IMR-90 (cell line): ENCODE measurements at places on chromosomes 3 and 15. TPM values are rescaled to one million over a fixed set of nuclear protein-coding genes. Genes with fewer than 3 reads are reported as not detected.

DNA sequence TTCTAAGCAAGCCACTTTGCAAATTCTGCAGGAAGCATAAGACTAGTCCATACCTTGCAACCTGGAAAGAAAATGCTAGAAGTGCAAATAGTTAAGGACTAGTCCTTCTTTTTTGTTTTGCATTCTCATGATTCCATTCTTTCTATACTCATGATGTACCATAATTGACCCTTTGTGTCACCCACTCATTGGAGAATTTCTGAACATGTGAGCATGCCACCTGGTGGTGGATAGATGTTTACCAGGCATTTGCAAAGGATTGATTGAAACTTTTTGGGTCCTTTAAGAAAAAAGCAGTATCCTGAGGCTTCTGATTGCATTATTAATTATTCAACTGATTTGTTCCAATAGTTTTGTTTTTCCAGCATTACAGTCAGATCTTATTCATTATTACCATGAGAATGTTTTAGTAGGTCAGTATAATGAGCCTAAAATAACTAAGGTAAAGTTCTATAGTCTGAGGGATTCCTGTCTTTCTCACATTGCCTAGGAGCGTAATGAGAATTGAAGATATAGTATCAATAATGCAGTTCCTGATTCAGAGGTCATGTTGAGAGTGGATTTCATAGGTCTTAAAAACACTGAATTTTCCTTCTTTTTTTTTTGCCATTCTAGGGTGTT lies 20.2 kb upstream of the DIPK2A start:
- H3K27ac ChIP-seq, result no peak overlapping the region
- H3K4me1 ChIP-seq, result no peaks in the 10 kb centered on the region
- no peaks in the 10 kb centered on the region for H3K27me3 ChIP-seq
- no peaks in the 10 kb centered on the region for H3K36me3 ChIP-seq

DPPA2 gene
- total RNA-seq, result not detected in 2 replicates

DNA sequence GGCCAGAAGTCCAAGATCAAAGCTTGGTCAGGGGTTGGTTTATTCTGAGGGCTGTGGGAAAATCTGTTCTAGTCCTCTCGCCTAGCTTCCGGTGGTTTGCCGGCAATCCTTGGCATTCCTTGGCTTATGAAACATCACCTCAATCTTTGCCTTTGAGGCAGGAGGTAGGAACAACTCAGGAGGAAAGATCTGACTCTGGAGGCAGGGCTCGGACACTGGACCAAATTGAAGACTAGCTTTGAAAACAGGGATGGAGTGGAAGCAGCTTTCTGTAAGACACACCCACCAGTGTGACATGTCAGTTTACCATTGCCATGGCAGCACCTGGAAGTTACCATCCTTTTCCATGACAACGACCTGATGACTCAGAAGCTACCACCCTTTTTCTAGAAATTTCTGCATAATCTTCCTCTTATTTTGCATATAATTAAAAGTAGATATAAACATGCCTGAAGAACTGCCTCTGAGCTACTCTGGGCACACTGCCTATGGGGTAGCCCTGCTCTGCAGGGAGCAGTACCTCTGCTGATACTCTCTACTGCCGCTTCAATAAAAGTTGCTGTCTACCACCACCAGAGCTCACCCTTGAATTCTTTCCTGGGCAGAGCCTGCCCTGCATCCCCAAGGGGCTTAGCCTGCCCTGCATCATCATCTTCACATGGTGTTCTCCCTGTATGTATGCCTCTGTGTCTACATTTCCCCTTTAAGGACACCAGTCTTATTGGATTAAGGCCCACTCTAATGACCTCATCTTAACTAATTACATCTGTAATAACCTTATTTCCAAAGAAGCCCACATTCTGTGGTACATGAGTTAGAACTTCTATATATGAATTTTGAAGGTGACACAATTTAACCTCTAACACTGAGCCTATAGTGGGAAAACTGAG lies 38.3 kb upstream of the TM4SF4 start:
- no peaks in the 10 kb centered on the region for H3K36me3 ChIP-seq
- H3K27ac ChIP-seq, result no peak overlapping the region
- H3K4me3 ChIP-seq, result no peak overlapping the region
- DNase-seq, result no peak
- no peaks in the 10 kb centered on the region for H3K4me1 ChIP-seq

GRCh38 chr3:127637546-127637945 lies 8.6 kb downstream of the PODXL2 start:
- H3K4me1 ChIP-seq, result peaks cover 2% of the 10 kb centered on the region; the same call in 1 of the 2 replicates
- H3K4me3 ChIP-seq, result no peak overlapping the region
- H3K36me3 ChIP-seq, result no peaks in the 10 kb centered on the region

BTLA gene
- not detected in 2 replicates for total RNA-seq

DNA sequence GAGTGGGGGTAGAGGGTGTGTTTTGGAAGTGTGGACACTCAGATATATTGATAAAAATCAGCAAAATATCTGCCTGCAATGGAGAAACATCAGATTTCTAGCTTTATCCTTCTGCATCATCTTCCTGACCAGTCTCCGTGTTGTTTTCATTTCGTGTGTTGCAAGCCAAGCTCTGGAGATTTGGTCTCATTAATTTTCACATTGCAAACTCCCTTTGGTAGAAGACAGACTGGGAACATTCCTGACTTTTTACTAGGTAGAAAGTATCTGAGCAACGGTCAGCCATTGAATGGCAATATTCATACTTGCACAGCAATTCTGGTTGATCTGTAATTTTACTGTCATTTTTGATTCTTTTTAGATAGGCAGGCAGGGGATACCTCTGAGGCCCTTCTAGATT lies 30.4 kb downstream of the FSTL1 start:
- no peaks in the 10 kb centered on the region for H3K27me3 ChIP-seq
- H3K36me3 ChIP-seq, result peaks cover 39% of the 10 kb centered on the region
- peaks cover 46% of the 10 kb centered on the region for H3K4me1 ChIP-seq
- H3K4me3 ChIP-seq, result no peak overlapping the region
- no peak for DNase-seq
- H3K27ac ChIP-seq, result peak overlapping the region; percentile 52; the same call in 1 of the 2 replicates

GRCh38 chr3:119779731-119780383 lies 2.0 kb upstream of the NR1I2 start:
- H3K36me3 ChIP-seq, result no peaks in the 10 kb centered on the region
- H3K27me3 ChIP-seq, result peaks cover 4% of the 10 kb centered on the region
- no peak overlapping the region for H3K27ac ChIP-seq
- no peaks in the 10 kb centered on the region for H3K4me1 ChIP-seq
- no peak overlapping the region for H3K4me3 ChIP-seq

MORC1 gene
- total RNA-seq, result not detected in 2 replicates

ISLR gene
- total RNA-seq, result under 0.01 TPM in 2 replicates

DNA sequence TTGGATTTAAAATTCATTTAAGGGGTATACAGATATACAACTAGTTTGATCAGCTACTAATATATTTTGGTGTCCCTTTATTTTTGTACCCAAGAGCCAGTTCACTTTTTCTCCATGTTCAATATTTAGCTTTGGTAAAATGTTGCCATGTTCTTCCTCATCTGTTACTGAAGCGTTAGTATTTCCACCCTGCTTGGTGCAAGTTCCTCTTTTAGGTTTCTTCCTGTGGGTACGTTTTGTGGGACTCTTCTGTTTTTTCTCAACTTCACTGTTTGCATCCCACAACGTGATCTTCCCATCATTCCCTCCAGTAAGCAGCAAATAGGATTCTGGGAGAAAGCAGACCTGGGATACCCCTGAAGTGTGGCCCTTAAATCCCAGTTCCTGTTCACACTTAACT lies 14.1 kb downstream of the WDR53 start:
- no peaks in the 10 kb centered on the region for H3K27me3 ChIP-seq
- no peaks in the 10 kb centered on the region for H3K4me1 ChIP-seq
- H3K27ac ChIP-seq, result no peak overlapping the region
